ENCODE measurements at places on chromosomes 2 and 18.

DNA sequence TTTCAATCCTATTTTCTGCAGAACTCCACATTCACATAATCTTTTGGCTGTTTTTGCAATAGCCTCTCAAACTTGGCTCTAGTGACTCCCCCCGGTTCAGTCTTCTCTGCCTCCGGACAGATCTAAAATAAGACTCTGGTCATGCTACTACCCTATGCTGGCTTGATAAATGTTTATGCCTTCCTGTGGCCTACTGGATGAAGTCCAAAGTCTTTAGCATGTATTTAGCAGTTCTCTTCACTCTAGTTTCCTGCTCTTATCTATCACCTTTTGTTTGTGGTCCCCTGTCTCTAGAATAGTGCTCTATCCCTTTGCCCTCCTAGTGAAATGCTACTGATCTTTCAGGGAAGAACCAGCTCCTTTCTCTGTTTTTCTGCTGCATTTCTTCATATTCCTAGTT, 14.4 kb downstream of the ADCYAP1 start:
- DNase-seq: no peak

DNA sequence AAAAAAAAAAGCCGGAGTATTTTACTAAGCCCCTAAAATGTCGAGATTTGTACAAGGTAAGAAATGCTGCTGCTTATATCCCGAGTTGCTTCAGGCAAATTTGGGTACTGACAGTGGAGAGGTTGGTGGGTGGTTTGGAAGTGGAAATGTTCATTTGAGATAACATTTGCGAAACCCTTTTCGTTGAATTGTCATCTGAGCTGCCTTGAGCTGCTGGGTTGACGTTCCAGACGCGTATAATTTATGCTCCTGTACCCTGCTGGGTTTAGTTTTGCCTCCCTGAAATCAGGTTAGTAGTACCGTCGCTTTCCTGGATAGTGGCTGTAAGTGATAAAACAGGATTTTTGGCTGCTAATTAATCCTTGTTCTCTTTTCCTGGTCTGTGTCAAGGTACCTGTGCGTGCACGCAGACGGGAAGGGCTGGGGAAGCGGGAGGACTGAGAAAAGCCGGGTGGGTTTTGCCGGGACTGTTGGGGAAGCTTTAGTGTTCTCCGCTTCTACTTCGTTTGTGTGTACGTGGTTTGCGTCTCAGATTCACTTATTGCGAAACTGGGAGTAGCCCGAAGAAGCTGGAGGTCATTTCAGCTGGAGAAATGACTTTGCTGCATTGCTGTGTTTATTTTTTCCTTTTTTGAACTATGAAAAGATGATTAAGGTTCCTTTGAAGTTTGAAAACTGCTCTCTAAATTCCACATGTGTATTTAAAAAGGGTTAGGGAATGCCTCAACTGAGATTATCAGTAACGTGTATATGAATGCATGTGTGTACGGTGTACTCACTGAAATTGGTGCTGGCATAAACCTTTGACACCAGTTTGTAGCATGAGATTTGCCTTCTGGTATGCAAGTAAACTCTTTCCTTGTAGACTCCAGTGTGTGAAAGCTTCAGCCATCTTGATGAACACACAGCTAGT, 709 bp downstream of the UGP2 start:
- DNase-seq: no peak

DNA sequence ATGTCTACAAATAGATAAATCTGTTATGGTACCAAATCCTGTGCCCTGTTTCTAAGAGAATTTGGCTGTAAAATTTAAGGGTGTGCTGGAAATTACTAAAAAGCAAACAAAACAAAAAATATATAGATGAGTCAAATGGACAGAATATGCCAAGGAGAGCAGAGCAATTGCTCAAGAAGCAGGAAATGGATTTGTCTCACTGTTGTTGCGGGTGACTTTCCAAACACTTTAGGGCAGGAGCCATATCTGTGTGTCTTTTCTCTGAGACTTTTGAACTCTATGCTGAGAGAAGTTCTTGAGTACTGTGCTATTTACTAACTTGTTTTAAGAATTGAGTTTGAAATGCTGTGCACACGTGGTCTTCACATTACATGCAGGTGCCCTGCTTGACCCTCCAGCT, 221.7 kb downstream of the PHLPP1 start:
- DNase-seq: no peak

DNA sequence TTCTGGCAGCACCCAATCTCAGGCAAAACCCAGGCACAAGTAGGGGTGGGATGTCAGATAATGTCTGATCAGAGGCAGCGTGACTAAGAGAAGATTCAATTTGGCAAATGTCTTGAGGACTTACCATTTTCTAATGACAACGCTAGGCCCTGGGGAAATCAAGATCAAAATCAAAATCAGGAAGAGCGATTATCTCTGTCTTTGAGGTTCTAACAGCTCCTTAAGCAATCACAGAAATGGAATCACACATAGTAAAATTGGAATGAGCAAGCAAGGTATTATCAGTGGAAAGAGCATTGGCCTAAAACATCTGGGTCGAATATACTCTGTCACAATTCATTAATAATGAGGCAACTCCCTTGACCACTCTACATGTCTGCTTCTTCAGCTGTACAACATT, 8.6 kb upstream of the SERPINB2 start:
- DNase-seq: no peak

GRCh38 chr2:96893289-96894150, 23.6 kb upstream of the SEMA4C start:
- DNase-seq: no peak

- no peak for DNase-seq
Observed at GRCh38 chr2:152974146-152974545, 255.7 kb downstream of the ARL6IP6 start.

DNA sequence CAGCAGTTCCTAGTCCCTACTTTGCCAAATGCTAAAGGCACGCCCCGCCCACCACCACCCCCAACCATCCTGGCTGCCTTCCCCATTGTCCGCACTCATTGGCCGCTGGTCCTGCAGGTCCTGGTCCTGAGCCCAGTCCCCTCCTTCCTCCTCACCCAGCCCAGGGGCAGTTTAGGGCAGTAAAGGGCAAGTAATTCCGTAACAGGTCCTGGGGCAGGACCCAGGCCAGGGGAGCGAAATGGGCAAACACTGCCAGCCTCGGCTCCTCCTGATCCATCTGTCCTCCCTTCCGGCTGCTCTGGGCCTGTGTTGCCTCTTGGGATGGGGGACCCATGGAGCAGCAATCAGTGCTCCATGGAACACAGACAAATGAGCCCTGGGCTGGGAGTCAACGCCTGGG, 6.1 kb downstream of the ADCY3 start:
- no peak for DNase-seq
